ENCODE measurements at places on chromosomes 4 and X.

GRCh38 chrX:13495232-13495631 lies 74.2 kb upstream of the EGFL6 start:
- no peak for DNase-seq

GRCh38 chr4:76023389-76023788 lies at the start of gene CXCL10:
CXCL10 (minus strand) TSS chr4:76023497; CDS start chr4:76023431, 66 bp downstream.
- DNase-seq = no peak

GRCh38 chrX:122055460-122055859 lies 1008.0 kb downstream of the GLUD2 start:
- DNase-seq = no peak

- DNase-seq = no peak
Measured at GRCh38 chr4:90317785-90318184, 190.6 kb downstream of the CCSER1 start.

GRCh38 chr4:42905591-42905990 lies 13.1 kb downstream of the GRXCR1 start:
- DNase-seq = no peak

- DNase-seq = no peak
Measured at GRCh38 chr4:116016201-116016600, 902.8 kb upstream of the NDST4 start.

GRCh38 chrX:14843666-14844065 lies 29.2 kb downstream of the FANCB start:
- no peak for DNase-seq

DNA sequence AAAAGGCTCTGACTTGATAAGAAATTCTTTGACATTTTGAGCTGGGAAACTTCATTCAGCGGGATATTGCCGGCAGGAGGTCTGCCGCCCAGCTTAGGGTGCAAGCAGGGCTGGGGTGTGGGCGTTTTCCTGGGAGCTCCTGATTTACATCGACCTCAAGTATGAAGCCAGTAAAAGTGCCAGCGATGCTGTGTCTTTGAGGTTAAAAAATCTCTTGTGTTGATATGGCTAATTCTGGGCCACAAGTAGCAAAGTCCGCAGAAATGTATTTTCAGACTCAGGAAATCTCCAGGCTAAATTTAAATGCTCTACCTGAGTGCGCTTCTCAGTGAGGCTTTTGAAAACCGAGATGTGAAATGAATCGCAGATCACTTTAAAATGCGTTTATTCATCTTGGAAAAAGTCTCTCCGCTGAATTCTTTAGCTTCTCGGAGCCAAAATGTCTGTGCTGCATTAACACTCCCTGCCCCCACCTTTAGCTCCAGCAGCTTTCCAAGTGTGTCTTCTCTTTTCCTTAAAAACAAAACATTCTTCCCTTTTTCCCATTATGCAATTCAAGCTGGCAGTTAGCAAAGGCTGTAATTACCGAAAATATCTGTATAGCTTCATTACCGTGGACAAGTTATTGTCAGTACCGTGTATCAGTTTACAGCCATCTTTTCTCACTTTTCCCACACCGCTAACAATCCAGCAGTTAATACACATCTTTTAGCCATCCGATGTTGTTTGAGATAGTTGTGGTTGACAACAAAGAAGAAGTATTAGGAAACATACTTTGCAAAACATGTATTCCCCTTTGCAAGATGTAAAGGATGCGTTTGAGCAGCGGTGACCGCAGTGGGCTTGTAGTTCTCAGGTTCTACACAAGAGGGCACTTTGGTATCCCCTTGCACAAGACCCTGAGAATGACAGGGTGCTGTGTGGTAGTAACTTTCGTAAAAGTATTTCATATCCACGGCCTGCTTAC lies 136.0 kb upstream of the STX18 start:
- DNase-seq = peak; percentile 40

GRCh38 chr4:101332424-101332823 lies 14.9 kb downstream of the PPP3CA start:
- DNase-seq = no peak

- DNase-seq = no peak
Measured at GRCh38 chr4:123363729-123364128, 32.9 kb upstream of the SPRY1 start.

DNA sequence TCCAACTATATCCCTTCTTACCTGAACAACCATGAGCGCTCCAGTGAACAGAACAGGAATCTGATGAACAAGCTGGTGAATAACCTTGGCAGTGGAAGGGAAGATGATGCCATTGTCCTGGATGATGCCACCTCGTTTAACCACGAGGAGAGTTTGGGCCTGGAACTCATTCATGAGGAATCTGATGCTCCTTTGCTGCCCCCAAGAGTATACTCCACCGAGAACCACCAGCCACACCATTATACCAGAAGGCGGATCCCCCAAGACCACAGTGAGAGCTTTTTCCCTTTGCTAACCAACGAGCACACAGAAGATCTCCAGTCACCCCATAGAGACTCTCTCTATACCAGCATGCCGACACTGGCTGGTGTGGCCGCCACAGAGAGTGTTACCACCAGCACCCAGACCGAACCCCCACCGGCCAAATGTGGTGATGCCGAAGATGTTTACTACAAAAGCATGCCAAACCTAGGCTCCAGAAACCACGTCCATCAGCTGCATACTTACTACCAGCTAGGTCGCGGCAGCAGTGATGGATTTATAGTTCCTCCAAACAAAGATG lies 870.2 kb downstream of the ADGRL3 start:
- no peak for DNase-seq

GRCh38 chrX:72125331-72126047 lies 6.2 kb downstream of the RTL5 start:
- DNase-seq = no peak

GRCh38 chr4:74543231-74543781 lies 98.4 kb downstream of the AREG start:
- DNase-seq = no peak

- DNase-seq = no peak
Measured at GRCh38 chr4:37885496-37885895, 5.4 kb upstream of the TBC1D1 start.

- no peak for DNase-seq
Measured at GRCh38 chr4:112199041-112199440, 32.5 kb upstream of the AP1AR start.

- DNase-seq = no peak
Measured at GRCh38 chrX:1743105-1743504, 128.2 kb downstream of the ASMT start.

DNA sequence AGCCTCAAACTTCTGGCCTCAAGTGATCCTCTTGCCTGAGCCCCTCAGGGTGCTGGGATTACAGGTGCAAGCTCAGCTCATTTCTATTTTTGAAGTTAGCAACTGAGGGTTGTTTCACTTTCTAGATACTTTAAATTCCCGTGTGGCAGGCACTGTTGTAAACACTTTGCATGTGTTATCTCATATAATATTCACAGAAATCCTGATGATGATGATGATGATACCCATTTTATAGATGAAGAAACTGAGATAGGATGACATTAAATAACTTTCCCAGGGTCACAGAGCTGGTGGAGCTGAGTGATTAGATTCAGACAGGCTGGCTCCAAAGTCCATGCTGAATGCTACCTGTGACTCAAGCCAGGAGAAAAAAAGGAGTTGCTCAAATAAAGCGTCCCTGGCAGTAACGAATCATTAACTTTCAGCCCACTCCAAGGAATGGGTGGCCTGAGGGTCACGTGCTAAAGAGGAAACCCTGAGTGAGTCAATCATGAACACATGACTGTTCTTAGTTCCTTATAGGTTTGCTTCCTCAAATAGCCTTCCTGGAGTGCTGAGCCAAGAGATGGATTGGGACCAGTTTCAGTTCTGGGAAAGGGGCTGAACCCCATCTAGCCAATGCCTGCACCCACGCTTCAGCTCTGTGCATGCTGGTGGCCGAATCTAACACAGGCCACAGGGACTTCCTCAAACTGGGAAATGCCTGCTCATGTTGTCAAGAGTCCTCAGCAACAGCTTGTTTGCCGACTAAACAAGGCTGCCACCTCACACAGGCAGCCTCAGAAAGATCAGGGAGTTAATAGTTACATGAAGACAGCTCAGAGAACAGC lies 52.8 kb downstream of the RBM47 start:
- peak; percentile 66 for DNase-seq

DNA sequence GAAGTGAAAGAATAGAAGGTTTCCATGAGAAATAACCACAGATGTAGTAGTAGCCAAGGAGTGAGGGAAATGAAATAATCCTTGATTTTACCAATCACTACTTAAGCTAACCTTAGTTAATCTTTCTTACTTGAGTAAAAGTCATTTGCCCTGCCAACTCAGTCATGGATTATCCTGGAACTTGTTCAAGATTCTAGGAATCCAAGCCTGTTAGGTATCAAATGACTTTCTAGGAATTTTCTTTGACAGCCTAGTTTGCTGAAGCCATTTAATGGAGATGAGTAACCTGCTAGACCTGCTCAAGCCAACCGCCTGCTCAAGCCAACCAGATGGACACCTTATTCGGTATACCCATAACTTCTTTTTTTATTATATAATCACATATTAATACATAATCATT lies 180.5 kb downstream of the KLHL13 start:
- no peak for DNase-seq

DNA sequence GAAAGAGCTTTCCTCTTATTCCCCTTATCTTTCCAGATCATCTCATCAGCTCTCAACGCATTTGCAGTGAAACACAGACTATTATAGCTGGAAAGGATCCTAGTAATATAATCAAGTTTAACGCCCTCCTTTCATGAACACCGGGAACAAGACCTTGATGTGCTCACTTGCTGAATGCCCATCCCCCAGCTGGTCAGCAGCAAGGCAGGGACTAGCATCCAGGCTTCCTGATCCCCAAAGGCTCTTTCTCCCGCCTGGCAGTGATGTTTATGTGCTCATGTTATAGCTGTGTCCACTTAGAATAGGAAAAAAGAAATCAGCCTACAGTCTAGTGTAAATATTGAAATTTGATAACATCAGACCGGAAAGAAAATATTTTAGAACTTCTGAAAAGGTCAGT lies 24.6 kb downstream of the GPC4 start:
- DNase-seq = no peak

- no peak for DNase-seq
Measured at GRCh38 chr4:73523126-73523525, 41.6 kb downstream of the AFM start.

DNA sequence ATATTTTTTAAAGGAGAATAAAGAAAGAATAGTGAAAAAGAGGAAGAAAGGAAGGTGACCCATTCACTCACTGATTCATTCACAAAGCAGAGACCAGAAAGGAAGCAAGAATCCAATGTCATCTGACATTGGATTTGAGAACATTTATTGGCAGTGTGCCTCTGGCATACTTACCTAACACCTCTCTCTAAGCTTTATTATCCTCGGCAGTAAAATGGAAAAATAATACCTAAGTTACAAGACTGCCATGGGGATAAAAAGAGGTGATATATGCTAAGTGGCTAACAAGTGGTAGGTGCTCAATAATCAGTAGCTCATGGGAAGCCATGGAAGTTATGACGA lies 41.6 kb upstream of the PPARGC1A start:
- no peak for DNase-seq

DNA sequence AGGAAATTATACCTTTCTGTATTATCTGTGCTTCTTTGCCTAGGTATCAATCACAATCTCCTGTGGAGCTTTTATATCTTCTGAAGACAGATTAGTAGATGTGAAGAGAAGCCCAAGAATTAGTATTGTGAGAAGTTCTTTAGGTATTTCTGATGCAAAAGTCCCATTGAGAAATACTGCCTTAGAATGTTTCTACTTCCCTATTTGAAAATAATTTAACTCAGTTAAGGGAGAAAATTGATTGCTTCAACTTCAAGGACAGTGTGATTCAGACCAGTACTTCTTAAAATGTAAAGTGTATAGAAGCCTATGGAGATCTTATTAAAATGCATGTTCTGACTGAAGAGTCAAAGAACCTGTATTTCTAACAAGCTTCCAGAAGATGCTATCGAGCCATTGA lies 9.0 kb downstream of the EIF1AX start:
- DNase-seq = no peak

DNA sequence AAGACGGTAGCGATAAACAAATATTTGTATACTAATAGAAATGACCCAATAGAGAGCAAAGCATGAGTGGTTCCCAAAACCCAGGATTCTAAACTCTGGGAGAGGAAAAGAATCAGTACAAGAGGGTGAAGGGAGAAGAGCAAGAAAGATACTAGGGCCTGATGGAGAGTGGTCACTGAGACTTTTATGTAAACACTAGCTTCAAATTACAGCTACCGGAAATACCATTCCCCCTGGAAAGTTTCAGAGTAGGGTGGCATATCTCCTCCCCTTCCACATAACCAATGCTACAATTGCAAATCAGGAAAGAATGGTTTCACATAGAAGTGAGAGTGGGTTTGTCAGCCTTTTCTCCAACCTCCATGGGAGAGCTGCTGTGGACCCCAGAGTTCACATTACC lies 77.1 kb downstream of the EIF4E start:
- DNase-seq = no peak

GRCh38 chrX:129818123-129818522 lies 25.6 kb downstream of the ZDHHC9 start:
- DNase-seq = no peak

GRCh38 chr4:113398441-113399143 lies 349.1 kb downstream of the ANK2 start:
- no peak for DNase-seq

GRCh38 chrX:38941675-38942074 lies 140.4 kb downstream of the MID1IP1 start:
- no peak for DNase-seq

DNA sequence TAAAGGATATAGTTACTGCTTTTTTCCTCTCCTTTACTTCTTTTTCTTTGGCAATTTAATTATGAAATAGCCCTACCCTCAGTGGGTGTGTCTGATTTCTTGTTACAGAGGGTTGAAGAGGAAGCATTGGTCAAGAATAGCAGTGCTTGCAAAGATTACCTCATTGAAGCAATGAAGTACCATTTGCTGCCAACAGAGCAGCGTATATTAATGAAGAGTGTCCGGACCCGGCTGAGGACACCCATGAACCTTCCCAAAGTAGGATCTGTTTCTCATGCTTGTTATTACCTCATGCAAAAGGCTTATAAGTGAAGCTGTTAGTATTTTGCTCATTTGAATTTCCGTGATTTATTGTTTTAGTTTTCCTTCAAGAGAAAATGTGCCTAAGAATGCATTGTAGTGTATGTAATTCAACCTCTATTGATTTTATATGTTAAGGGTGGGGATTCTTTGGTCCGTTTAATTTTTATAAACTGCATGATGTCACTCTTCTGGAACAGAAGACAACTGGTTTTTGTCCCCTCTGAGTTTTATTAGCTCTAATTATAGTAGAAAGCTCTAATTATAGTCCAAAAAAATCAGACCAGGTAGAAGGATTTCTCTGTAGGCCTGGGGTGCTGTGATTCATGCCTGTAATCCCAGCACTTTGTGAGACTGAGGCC lies 27.9 kb upstream of the MSMO1 start:
- DNase-seq = no peak
